ENCODE measurements at places on chromosomes 2 and 18.

- DNase-seq, result no peak
Observed at GRCh38 chr2:241451840-241452506, 56.4 kb downstream of the STK25 start.

- no peak for DNase-seq
Observed at GRCh38 chr2:60223859-60224258, 329.6 kb downstream of the BCL11A start.

GRCh38 chr18:28705482-28705881, 528.6 kb upstream of the CDH2 start:
- DNase-seq, result no peak

GRCh38 chr2:134436706-134437105, 182.8 kb downstream of the MGAT5 start:
- no peak for DNase-seq

GRCh38 chr2:19409046-19409445, 50.6 kb upstream of the OSR1 start:
- DNase-seq, result no peak

DNA sequence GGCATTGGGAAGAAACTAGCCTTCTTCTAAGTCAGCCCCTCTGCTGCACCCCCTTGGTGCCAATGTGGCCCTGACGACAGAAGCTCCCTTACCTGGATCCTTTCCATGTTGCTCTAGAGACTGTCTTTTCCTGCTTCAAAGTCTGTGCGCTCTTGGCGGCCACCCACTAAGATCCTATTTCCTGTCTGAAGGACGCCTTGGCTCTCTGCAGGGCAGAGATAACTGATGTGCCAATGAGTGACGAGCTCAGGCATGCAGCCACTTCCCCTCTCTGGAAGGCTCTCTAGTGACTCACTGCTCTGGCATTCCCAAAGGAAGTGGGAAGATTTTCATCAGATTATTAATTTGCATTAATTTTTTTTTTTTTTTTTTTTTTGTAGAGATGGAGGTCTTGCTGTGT, 273.5 kb downstream of the CDH20 start:
- DNase-seq, result no peak

DNA sequence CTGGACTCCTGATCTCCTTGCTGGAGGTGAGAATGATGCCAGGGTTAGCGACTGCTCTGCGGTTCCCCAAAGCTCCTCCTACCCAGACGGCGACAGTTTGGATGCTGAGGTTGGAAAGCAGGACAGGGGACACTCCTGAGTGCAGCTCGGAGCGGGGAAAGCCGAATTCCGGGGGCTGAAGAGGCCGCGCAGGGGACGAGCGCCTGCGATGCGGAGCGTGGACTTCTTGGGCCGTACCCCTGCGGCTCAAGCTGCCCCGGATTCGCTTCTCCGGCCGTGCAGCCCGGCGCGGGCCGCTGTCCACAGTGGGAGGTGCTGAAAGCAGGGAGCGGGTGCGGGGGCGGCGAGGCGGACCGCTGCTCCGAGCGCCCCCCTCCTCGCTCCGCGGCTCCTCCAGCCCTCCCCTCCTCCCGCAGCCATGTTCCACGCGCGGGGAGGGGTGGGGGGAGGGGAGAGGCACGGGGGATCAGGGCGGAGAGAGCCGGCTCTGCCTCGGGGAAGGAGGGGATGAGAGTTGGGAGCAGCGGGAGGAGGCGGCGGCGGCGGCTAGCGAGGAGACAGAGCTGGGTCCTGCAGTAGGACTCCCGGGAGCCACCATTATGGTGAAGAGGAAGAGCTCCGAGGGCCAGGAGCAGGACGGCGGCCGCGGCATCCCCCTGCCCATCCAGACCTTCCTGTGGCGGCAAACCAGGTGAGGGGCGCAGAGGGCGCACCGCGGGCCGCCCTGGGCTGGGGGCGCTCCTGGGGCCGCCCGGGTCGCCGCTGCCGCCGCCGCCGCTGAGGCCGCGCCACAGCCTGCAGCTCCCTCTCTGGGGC, at the start of gene UNC80:
UNC80 (plus strand) TSS at position 359 of the 816 bp plus-strand sequence; CDS start at position 600, 241 bp downstream.
- DNase-seq, result no peak

DNA sequence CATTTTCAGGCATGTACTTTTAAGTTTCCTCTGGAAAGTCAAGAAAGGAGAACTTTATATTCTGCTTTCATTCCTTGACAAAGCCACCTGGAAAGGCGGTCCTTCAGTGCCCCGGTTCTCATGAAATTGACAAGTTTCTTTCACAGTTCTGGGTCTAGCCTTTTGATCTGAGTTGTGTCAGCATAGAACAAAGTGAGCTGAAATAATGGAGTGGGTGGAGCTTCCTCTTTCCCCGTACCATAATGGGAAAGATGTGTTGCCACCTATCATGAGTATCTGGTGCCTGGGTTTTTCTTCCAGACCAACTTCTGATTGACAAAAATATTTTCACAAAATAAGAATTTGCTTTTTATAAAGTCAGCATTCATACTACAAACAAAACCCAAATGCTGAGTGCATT, 49.3 kb downstream of the PTRHD1 start:
- no peak for DNase-seq

- no peak for DNase-seq
Observed at GRCh38 chr2:49044350-49045079, 109.8 kb downstream of the FSHR start.

GRCh38 chr2:73488079-73488478, 102.4 kb downstream of the ALMS1 start:
- no peak for DNase-seq

DNA sequence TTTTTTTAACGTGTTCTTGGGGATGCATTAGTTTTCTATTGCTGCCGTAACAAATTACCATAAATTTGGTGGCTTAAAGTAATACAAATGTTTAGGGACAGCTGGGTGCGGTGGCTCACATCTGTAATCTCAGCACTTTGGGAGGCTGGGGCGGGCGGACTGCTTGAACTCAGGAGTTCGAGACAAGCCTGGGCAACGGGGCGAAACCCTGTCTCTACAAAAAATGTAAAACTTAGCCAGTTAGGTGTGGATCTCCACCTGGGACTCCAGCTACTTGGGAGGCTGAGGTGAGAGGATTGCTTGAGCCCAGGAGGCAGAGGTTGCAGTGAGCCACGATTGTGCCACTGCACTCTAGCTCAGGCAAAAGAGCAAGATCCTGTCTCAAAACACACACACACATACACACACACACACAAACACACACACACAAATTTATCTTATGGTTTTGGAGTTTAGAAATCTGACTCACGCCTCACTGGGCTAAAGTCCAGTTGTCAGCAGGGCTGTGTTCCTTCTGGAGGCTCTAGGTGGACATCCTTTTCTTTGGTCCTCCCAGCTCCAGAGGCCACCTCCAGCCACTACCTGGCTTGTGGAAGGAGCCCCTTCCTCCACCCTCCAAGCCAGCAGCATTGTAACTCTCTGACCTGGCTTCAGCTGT, 76.1 kb downstream of the SEPTIN10 start:
- no peak for DNase-seq

- DNase-seq, result no peak
Observed at GRCh38 chr2:104854498-104855220, 744 bp downstream of the POU3F3 start.

DNA sequence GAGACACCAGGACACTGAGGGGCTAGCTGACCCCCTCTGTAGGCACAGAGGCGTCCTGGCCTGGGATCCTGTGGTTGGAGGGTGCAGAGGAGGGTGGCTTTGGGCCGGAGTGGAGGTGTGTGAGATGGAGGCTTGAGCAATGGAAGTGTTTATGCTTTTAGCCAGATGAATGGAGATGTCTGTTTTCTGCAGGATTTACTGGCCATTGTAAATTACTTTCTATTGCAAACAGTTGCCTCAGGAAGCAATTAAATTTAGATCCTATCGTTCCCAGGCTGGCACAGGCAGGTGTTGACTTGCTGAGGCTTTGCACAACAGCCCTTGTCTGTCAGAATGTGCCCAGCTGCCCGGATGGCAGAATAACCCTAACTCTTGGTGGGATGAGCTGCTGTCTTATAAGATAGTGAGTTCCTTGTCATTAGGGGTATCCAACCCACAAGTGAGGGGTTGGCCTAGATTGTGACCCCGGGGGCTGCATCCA, 1.8 kb upstream of the ARID5A start:
- DNase-seq, result no peak

- DNase-seq, result no peak
Observed at GRCh38 chr2:205730701-205731582, 48.6 kb downstream of the NRP2 start.

GRCh38 chr2:238574490-238575271, 148.0 kb downstream of the ASB1 start:
- no peak for DNase-seq

DNA sequence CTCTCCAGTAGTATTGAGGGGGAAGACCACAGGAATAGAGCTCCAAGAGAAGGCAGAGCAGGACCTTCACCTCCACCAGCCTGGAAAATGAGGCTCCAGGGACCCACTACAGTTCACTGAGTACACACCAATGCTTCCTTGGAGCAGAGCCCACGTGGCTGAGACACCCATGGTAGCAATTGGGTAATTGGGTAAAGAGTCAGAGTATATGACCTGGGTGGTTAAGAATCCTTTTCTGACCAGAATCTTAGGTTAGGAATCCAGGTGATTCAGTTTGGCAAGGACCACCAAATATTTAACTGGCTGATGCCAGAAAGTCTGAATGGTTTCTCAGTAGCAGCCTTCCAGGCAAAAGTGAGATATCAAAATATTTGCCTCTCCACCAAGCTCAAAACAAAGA, 107.7 kb downstream of the MDH1 start:
- DNase-seq, result no peak

GRCh38 chr2:215697003-215697402, 261.1 kb upstream of the FN1 start:
- no peak for DNase-seq

DNA sequence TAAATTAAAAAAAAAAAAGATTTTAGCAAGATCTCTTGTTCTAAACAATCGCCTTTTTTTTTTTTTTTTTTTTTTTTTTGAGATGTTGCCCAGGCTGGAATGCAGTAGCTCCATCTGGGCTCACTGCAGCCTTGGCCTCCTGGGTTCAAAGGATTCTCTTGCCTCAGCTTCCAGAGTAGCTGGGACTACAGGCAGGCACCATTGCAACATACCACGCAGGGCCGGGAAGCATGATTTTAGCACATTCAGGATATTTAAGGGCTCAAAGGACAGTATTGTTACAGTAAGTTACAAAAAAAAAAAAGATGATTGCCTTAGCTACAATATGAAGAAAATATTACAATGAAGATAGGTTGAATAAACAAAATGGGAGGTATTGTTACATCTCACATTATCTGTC, 29.5 kb upstream of the SAP130 start:
- DNase-seq, result no peak

DNA sequence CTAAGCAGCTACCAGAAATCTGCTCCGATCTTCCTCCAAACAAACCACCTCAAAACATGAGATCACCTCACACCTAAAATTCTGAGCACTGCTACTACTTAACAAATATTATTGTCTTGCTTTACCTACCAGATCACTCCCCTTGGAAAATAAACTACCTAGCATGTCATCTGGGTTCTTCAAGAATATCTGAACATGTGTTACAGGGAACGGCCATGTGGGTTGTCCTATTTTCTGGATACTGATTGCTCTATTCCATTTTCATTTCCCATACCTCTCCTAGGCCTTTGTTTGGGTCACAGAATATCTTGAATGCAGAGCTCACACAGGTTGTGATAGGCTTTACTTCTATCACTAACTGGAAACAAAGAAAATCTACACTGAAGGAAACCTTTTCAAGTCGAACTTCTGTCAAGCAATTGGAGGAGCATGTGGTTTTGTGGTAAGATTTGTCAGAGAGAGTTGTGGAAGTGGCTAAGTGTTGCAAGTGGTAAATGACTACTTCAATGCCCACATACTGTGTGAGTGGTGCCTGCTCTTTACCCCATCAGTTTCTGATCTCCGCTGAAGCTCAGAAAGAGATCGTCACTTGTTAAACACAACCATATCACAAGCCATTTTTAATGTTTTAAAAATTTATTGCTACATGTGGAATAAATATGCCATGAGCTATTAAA, 739.1 kb upstream of the ZEB2 start:
- DNase-seq, result no peak

DNA sequence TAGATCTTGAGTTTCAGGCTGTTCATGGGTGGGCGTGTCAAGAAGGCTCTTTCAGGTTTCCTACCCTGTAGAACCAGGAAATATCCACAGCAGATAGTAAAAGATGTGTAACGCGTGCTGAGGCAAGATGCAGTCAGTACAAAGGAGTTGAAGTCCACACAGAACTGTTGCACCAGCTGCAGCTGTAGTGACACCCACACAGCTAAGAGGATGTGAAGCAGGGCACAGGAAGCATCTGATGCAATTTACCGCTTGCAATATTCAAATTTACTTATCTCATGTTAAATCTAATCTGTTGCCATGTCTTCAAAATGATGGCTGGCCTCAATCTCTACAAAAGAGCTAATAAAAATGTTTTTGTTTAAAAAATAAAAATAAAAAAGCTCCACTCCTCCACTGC, 132.8 kb downstream of the ARHGAP15 start:
- DNase-seq, result no peak

- no peak for DNase-seq
Observed at GRCh38 chr18:69658103-69658502, 257.4 kb downstream of the DOK6 start.

- DNase-seq, result no peak
Observed at GRCh38 chr2:198100346-198100745, 296.0 kb downstream of the PLCL1 start.

DNA sequence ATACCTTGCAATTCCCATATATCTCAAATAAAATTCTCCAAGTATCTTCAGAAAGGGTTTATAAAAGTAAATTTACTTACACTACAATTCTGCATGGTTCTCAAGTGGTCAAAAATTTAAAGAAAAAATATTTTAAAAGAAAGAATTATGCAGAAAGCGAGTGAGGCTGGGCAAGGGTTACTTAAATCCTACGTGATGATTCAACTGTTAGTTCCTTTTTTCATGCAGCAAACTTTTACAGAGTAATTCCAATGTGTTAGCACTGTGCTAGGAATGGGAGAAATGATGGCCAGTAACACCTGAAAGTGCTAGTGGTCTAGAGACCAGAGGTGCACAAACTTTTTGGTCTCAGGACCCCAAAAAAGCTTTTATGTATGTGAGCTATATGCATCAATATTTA, 133.4 kb downstream of the ATAD2B start:
- DNase-seq, result no peak

DNA sequence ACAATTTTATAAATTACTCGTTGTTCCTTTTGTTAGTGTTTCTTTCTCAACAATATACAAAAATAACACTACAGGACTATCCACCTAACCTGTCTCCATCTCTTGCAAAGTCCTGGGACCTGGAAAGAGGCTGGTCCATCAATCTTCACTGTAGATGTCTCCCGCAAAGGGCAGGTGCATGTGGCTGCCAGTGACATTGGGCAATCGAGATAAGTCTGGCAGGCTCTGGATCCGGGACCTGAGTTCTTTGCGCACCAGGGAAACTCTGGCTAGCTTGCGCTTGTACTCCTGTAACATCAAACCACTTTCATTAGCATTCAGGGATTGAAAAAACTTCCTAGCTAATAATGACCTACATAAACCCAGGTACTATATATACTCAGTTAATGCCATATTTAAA, 20.5 kb downstream of the RMP24 start:
- DNase-seq, result no peak

- no peak for DNase-seq
Observed at GRCh38 chr2:160583146-160583535, 89.5 kb upstream of the RBMS1 start.

DNA sequence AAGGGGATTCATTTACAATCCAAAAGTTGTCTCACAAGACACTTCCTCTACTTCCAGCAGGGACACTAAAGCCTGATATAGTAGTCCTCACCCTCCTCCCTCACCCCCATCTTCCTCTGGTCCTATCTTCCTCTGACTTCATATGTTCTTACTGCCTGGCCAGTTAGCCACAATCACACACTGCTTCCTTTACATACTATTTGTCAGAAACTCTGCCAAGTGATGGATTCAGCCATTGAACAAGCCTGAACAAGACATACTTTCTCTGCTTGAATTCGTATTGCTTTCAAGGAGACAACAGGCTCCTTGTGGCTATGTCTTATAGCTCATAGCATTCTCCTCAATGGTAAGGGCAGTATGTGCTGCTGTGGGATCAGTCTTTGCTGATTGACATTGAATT, 672.2 kb downstream of the BCL11A start:
- DNase-seq, result no peak
